ENCODE measurements at places on chromosomes 2 and 18.

DNA sequence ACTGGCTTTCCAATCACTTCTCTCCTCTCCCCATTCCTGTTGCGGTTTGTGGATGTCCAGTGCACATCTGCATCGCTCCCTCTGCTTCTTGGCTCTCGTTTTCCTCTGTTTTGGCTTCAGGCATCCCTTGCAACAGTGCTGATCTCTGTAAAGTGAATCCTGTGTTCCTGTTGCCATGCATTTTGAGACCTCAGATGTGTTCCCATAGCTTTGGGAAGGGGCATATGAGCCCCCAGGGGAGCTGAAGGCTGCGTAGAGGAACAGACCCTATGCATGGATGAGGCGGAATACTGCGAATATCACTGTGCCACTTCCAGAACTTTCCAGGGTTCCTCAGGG, 168.4 kb upstream of the HAAO start:
- H3K27me3 ChIP-seq, result no peaks in the 10 kb centered on the region
- peaks cover 10% of the 10 kb centered on the region for H3K4me1 ChIP-seq
- H3K4me3 ChIP-seq, result no peak overlapping the region
- no peak overlapping the region for H3K27ac ChIP-seq
- no peaks in the 10 kb centered on the region for H3K36me3 ChIP-seq

DNA sequence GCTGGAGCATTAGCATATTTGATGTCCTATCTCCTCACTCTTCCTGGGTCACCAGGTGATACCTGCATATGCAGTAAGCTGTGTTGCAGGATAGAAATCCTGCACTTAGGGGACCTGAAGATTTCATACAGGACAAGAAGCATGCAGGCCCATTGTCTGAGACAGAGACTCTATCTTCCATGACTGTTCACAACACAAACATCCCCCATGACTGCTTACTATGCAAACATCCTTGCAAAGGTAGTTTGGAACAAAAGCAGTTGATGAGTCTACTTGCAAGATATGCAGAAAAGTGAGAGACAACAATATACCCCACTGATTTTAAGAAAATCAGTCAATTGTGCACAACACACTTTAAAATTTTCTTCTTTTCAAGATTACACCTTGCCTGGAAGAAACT, 108.6 kb upstream of the ZEB2 start:
- no peaks in the 10 kb centered on the region for H3K36me3 ChIP-seq
- H3K27me3 ChIP-seq, result no peaks in the 10 kb centered on the region
- H3K27ac ChIP-seq, result no peak overlapping the region

- no peaks in the 10 kb centered on the region for H3K27me3 ChIP-seq
- H3K4me1 ChIP-seq, result peaks cover 2% of the 10 kb centered on the region
- no peak overlapping the region for H3K4me3 ChIP-seq
Observed at GRCh38 chr2:55157474-55157884, 74.6 kb downstream of the CLHC1 start.

DNA sequence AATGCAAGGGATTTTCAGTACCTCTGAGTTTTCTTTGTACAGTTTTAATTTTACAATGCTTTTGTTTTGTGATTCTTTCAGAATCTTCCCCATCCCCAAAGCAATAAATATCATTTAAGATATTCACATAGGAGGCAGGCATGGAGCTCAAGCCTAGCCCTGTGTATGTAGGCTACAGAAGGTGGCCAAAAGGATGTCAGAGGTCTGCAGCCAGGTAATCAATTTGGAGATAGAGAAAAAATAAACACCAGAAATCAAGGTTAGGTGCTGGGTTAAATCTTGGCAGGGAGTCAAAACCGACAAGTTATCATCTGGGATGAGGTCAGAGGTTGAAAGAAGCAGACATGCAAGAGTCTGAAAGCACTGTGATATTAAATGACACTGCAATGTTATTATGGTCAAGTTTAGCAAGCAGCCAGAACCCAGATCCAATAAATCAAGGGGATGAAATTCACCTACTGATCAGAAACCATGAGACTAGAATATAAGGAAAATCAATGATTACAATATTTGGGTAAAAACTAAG, 45.1 kb upstream of the LRP1B start:
- H3K4me1 ChIP-seq, result no peaks in the 10 kb centered on the region
- H3K36me3 ChIP-seq, result no peaks in the 10 kb centered on the region
- no peak overlapping the region for H3K4me3 ChIP-seq
- DNase-seq, result no peak

- no peak overlapping the region for H3K27ac ChIP-seq
- DNase-seq, result no peak
- no peaks in the 10 kb centered on the region for H3K36me3 ChIP-seq
- no peaks in the 10 kb centered on the region for H3K27me3 ChIP-seq
- H3K4me3 ChIP-seq, result no peak overlapping the region
- H3K4me1 ChIP-seq, result 0 out of 2 replicates have a peak, but pooled peaks cover 2% of the 10 kb centered on the region
Observed at GRCh38 chr2:173238831-173239230, 115.8 kb upstream of the CDCA7 start.

- H3K36me3 ChIP-seq, result no peaks in the 10 kb centered on the region
- no peak overlapping the region for H3K27ac ChIP-seq
- DNase-seq, result no peak
Observed at GRCh38 chr18:70384181-70384790, 95.4 kb downstream of the SOCS6 start.

GRCh38 chr2:227612546-227613271, 1.9 kb downstream of the SCYGR3 start:
- no peak overlapping the region for H3K4me3 ChIP-seq
- no peaks in the 10 kb centered on the region for H3K36me3 ChIP-seq
- no peak overlapping the region for H3K27ac ChIP-seq
- H3K4me1 ChIP-seq, result no peaks in the 10 kb centered on the region

DNA sequence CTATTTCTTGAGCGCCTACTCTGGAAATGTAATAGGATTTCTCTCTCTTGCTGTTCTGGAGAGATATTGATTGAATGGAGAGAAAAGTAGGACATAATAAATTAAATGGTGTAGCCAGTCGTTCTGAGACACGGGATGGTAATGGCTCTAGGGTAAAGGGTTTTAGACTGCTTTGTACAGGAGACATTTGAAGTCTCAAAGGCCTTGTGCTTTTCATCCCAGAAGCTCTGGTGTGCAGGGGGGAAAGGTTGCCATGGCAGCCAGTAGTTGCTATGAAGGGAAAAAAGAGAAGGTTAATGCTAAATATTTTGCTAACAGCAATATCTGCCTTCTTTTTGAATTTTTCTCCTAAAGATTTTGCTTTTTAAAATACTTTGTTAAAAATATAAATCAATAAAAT, 359.3 kb downstream of the RIT2 start:
- H3K36me3 ChIP-seq, result no peaks in the 10 kb centered on the region
- no peak overlapping the region for H3K27ac ChIP-seq
- no peak for DNase-seq
- peaks cover 1% of the 10 kb centered on the region for H3K4me1 ChIP-seq
- H3K27me3 ChIP-seq, result no peaks in the 10 kb centered on the region

DNA sequence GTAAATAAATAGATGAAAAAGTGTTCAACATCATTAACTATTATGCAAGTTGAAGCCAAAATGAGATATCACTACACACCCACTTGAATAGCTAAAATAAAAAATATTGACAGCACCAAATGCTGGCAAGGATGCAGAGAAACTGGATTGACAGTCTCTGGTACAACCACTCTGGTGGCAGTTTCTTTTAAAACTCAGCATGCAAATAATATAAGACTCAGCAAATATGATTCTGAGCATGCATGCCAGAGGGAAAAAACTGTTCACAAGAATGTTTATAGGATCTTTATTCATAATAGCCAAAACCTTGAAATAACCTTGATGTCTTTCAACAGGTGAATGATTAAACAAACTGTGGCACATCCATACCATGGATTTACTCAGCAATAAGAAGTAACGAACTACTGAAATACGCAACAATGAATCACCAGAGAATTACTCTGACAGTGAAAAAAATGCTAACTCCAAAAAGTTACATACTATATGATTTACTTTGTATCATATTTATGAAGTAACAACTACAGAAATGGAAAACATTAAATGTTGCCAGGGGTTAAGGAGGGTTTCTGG, 131.8 kb downstream of the PIGN start:
- H3K27me3 ChIP-seq, result no peaks in the 10 kb centered on the region
- H3K4me3 ChIP-seq, result no peak overlapping the region
- no peaks in the 10 kb centered on the region for H3K4me1 ChIP-seq
- H3K27ac ChIP-seq, result no peak overlapping the region
- no peaks in the 10 kb centered on the region for H3K36me3 ChIP-seq

DNA sequence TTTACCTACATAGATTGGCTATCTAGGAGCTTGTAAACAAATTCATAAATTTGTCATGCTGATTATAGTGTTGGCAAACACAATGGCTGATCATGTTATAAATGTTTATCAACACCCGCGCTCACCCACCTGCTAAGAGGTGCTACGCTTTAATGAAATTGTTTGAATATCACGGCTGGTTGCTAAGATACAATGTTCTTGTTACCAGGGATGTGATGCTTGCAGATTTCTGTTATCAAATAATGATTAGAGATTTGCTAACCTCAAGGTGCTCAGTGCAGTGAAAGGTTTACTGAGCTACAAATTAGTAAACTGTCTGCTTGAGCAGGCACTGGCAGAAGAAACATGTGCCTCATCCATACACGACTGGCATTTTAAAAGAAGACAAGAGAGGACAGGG, 160.0 kb upstream of the ZEB2 start:
- H3K27ac ChIP-seq, result no peak overlapping the region
- H3K4me3 ChIP-seq, result no peak overlapping the region
- no peaks in the 10 kb centered on the region for H3K4me1 ChIP-seq
- no peaks in the 10 kb centered on the region for H3K36me3 ChIP-seq
- H3K27me3 ChIP-seq, result no peaks in the 10 kb centered on the region

All from iPS DF 6.9 (cell line).